Activated T-helper 17 cell treated with anti-CD3 and anti-CD28 coated beads, Interleukin-2, amount 50 U/mL, for 72 hours (primary cell): ENCODE measurements at places on chromosomes 3 and 15.

DNA sequence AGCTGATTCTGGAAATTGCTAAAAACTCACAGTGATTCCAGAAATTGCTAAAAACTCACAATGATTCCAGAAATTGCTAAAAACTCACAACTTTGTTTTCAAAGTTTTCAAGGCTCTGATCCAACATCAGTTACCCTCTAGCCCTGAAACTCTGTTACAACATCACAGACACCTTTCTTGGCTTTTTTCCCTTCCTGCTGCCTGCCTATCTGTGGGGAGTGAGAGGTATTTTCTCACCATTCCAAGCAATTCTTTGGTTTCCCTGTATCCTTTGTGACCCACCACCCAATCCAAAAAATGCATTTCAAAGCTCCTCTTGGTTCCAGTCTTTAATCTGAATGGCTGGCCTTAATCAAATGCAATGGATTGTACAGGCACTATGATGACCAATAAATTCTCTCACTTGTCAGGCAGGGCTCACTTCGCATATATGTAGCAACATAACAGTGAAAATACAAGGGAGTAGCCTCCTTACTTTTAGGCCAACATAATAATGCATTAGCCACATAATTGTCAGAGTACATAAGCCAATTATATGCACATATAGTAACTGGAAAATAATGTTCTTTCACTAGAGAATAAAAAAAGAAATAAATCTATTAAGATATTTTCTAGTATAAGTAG is 1139.0 kb downstream of the ROBO2 start:
- no peak for ATAC-seq

DNA sequence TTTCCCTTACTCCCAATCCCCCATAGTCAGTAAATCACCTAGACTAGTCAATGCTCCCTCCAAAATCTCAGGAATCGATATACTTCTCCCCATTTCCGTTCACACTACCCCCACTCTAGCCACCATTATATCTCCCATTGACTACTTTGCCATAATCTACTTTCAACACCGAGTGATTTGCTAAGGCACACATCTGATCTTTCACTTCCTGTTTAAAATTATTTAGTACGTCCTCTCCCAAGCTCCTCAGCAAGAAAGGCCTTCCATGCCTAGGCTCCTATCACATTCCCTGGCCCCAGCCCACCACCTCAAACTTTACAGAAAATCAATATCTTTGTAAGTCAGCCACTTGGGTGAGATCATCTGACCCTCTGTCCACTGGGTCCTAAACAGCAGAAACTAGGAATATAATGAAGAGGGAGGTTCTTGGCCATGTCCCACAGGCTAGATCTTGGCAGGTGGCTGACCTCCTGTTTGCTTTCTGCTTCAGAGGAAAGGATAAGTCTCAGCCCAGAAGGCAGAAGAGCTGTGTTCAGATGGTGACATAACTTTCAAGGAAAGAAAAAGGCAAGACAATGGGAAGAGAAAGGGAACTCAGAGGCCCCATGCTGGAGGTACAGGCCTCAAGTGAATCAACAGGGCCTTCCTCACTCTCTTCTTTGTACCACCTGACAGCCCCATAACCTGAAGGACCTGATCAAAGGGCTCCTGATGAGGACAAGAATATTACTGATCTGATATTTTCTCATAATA is 103.0 kb downstream of the RPL22L1 start:
- no peak for ATAC-seq

- no peak for ATAC-seq
These were observed 273.4 kb downstream of the TLE3 start for GRCh38 chr15:69824075-69824876.

DNA sequence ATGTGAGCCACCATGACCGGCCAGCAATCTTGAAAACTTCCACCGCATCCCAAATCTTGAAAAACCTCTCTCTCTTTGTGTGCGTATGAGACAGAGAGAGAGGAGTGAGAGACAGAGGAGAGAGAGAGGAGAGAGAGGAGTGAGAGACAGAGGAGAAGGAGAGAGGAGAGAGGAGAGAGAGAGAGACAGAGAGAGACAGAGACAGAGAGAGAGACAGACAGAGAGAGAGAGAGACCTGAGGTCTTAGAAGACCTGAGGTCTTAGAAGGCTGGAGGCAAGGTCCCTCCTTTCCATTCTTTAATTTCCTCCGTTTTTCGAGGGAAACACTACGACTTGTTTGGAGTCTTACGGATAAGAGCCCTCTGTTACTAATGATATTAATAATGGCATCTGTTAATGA is 39.5 kb downstream of the TMEM40 start:
- ATAC-seq, result no peak

DNA sequence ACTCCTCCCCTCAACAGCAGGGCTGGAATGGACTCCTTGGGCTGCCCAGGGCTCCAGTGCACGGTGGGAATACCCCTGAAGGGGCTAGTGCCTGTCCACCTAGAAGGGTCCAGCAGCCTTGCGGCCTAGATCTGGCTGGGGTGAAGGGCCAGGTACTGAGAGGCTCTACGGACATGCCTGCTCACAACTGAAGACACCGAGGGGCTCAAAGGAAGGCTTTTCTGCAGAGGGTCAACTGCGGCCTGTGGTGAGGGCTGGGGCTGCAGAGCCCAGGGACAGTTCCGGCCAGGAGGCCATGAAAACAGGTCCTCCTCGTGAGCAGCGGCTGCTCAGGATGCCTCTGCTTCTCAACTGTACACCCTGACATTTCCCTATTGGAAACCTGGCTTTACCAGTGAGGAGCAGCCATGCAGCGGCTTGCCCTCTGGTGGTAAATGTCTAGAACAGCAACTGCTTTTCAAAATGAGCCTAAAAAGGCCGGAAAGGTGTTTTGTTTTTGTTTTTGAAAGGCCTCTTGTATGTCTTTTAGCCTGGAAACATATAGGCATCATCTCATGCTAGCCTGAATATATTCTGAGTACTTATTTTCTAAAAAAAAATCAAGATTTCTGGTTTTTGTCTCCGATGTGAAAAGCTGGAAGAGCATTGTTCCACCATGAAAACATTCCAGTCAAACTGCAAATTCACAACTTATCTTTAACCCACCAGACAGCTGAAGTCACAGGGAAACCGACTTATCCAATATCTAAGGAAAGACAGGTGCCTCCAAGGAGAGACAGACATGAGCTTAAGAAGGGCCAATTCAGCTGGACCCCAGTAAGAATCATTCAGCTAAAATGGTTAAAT is 163.4 kb downstream of the KLF13 start:
- no peak for ATAC-seq

DNA sequence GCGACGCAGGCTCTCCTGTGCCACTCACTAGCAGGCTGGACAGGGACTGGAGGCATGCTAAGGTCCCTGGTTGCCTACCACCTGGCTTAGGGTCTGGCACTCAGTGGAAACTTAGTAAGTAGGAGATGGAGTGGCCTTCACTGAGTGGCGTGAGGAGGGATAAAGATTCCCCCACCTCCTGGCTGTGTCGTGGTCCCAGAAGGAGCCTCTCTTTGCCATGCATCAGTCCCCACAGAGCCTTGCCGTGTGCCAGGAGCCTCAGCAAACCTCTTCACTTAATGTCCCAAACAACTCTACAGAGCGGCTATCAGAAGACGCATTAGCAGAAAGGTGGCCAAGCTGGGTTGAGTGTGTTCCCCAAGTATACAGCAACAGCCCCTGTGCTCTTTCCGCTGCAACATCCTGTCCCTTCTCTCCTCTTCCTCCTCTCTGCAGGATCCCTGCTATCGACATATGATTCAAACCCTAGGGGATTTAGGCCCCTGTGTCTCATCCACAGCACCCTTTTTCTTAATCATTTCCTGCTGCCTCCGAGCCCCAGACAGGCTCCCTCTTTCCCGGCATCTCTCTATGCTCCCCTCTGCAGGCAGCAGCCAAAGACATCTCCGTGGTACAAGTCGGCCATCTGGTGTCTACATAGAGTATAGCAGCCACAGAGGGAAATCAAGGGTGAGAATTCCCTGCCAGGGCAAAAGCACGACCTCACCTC is 66.7 kb downstream of the SLC6A1 start:
- ATAC-seq, result peak; percentile 60

DNA sequence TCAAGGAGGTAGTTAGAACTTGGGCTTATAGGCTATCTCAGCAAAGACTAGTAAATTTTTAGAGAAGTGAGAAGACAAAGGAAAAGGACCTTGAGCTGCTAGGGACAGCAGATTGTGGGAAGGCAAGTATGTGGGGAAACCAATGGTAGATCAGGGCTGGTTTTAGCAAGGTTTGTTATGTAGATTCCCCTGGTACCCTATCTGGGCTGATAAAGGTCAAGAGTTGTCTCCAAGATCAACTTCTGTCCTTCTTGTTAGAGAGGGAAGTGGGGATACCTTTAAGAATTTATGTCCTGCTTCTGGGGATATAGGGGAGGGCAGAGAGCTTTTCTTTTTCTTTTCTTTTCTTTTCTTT is 28.9 kb downstream of the KAT2B start:
- no peak for ATAC-seq

GRCh38 chr3:186959029-186959624 is 28.8 kb downstream of the ST6GAL1 start:
- ATAC-seq, result peak; percentile 24

- no peak for ATAC-seq
These were observed 196.4 kb downstream of the RORA start for GRCh38 chr15:61032600-61033286.

GRCh38 chr3:126179825-126180476 is 435 bp downstream of the ALDH1L1 start:
- no peak for ATAC-seq
